ENCODE measurements at places on chromosomes 5 and 9.

GRCh38 chr5:150461231-150461630 is 11.7 kb upstream of the RPS14 start:
- no peak for DNase-seq

DNA sequence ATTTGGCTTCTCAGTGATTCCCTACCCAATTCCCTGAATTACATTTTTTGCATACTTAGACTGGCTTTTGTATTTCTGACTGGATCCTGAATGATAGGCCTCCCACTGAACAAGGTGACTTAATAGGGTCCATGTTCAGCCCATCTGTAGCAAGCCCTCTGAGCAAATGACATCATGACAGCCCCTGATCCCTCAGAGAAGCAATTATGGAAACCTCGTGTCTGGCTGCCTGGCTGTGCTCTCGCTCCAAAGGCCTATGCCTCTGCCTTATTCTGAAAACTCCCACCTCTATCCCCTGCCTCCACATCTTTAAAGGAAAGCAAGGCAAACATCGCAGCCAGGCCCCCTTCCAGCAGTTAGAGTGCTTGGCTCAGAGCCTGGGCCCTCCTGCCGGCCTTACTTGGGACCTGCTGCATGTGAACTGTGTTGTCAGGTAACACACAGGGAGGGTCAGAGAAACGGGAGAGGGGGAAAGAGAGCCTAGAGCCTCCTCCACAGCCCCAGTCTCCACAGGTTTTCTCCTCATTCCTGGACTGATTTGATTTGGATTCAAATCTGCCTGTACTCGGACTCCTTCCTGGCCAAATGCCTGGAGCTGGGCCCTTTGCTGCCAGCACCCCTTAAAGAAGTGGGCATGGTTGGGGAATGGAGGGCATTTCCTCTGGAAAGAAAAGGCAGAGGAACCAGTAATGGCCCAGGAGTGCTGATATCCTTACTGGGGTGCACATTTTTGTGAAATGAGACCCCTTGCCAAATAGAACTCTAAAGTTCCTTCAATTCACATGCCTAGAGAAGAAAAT is 3.8 kb downstream of the DCANP1 start:
- DNase-seq = no peak

GRCh38 chr5:119270960-119271757 is 84.7 kb upstream of the TNFAIP8 start:
- no peak for DNase-seq

DNA sequence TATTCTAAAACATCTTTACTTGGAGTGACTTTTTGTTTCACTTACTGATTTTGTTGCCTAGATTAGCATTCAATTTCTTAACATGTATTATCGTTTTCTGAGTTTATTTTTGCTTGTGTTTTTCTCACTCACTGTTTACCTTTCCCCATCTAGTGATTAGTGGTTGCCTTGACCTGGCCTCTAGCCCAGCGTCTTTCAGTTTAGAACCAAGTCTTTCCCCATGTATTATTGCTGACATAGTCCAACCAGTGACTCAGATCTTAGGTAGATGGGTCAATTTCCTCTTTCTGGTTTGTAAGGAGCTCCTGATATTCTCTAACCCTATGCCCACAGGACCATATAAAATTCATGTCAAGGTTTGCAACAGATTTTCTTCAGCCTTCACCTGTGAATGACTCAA is 135.5 kb downstream of the PRR16 start:
- DNase-seq = no peak

GRCh38 chr5:178525906-178526732 is 64.1 kb downstream of the COL23A1 start:
- DNase-seq = no peak

DNA sequence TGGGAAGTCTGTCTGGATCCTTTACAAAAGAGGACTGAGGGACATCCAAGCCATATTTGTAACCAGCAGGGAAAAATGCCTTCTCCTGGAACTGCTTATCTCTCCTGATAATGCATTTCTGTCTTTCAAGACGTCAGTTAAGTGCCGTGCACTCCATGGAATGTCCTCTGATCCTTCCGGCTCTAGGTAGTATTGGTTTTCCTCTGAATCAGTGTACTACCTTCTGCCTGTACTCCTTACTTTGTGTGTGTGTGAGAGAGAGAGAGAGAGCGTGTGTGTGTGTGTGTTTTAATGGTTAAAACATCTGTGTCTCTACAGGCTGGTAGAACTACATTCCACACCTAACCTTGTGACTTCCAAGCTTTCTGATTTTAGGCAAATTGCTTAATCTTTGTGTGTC is 89.9 kb downstream of the PIP5K1B start:
- DNase-seq = no peak

DNA sequence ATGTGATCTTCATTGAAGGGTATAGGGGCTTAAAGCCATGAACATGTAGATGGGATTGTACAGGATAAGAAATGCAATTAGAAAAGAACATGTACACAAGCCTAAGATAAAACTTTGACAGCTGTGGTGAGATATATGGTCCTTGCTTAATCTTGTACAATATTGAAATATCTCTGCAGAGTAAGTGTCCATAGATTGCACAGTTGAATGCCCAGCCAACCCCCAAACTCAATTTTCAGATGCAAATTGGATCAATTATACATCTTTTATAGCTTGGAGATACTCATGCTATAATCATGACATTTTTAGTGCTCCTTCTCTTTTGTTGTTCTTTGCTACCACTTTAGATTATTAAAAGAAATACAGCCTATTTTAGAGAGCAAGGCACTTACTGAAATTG is 59.5 kb upstream of the CHSY3 start:
- DNase-seq = no peak

- DNase-seq = no peak
These were observed 40.2 kb upstream of the RAB3C start for GRCh38 chr5:58542709-58543108.

DNA sequence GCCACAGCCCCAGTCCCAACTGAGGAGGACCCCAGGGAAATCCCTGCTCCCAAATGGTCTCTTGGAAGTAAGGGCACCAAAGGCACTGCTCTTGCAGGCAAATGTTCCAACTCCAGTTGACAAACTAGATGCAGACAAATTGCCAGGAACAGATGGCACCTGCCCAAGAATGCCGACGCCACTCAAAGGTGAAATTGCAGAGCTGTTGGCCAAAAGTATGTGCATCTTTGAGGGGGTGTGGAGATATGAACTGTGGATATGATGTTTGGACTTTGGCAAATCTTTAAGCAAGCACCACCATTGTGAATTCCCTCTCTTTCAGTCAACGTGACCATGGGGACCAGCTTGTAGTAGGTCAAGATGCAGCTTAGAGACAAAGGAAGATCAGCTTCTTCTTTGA is 12.0 kb upstream of the CPLX2 start:
- no peak for DNase-seq

DNA sequence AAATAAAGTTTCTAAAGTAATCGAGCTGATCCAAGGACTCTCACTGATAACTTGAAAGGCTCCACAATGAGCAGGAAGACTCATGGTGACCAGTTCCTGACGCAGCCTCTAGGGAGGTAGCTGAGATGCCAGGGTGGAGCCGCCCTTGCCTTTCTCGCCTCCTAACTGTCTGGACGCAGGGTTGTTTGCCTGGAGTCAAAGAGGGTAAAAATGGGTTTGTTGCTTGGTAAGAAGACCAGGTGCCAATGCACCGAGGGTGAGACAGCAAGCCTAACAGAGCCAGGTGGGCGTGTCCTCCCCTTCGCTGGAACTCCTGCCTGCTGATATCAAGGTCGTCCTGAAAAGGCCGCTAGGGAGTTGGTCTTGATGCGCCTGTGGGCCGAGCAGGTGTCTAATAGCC is 48.6 kb upstream of the FCN1 start:
- DNase-seq = no peak

DNA sequence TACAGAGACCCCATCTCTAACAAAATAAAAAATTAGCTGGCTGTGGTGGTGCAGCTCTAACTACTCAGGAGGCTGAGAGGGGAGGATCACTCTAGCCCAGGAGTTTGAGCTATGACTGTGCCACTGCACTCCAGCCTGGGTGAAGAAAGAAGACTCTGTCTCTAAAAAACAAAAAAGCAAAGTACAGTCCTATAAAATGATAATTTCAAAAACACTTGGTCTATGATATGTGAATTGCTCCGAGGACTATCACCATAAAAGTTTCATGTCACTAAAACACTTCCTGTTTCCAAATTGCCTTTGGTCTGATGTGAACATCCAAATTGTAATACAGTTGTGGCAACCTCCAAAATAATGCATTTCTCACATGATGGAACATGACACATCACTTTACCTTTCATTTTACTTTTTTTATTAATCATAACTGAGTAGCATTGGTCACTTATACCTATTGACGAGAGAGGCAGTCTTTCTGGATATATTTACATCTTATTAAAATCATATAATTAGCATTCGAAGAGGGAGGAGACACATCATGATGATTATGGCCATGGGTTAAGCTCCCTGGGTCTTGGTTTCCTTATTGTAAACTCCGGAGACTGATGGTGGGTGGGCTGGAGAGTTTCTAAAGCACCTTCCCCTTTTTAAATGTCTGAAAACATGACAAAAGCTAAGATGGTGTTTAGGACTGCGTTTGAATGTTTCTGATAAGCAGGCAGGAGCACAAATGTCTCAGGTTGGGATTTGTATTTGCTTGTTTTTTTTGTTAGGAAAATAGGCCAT is 25.8 kb upstream of the CD180 start:
- no peak for DNase-seq

DNA sequence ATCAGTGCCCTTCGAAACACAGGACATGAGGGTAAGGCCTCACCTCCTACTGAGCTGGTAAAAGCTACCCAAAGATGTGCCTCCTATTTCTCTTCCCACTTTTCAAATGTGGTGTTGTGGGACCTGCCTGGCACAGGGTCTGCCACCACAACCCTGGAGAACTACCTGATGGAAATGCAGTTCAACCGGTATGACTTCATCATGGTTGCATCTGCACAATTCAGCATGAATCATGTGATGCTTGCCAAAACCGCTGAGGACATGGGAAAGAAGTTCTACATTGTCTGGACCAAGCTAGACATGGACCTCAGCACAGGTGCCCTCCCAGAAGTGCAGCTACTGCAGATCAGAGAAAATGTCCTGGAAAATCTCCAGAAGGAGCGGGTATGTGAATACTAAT is 1.9 kb downstream of the IRGM start:
- DNase-seq = no peak

All from stimulated activated CD4-positive, alpha-beta T cell treated with anti-CD3 and anti-CD28 coated beads, Interleukin-4, amount 100 ng/mL, for 4 hours (primary cell).